ENCODE measurements at places on chromosomes 7 and 10.

- DNase-seq: no peak
Observed at GRCh38 chr7:39888171-39888853, 61.7 kb upstream of the CDK13 start.

DNA sequence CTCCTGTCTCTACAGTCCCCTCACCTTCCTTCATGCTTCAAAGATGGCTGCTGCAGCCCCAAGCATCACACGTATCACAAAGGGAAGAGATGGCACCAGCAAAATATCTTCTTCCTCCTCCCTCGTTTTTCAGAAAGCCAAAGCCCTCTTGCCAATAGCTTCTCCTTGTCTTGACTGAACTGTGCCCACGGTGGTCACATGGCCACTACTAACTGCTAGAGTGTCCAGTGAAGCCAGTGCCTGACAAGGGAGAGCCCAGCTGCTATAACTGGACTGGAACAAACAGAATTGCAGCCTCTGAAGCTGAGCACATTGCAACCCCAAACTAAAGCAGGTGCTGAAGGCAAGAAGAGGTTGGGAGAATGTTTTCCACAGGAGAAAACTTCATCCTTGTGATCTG is 120.8 kb upstream of the RET start:
- DNase-seq: no peak

- no peak for DNase-seq
Observed at GRCh38 chr7:107580716-107581383, 804 bp downstream of the BCAP29 start.

DNA sequence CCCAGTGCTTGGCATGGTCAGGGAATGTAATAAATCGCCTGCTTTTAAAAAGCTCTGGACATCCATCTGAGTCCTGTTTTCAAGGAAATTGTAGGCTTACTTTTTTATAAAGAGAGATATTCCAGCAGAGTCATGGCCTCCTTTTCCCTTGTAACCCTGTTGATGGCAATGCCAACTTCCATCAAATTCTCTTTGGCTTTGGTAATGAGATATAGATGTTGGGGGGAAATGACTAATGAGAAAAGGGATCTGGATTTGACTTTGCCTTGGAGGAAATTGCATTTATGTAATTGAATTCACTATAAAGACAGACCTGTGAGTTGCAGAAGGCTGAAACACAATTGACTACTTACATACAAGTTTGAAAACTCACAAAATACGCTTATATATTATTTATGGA is 347.5 kb downstream of the GPR158 start:
- no peak for DNase-seq

GRCh38 chr7:2248984-2249694 is 7.1 kb downstream of the NUDT1 start:
- peak; percentile 13 for DNase-seq

DNA sequence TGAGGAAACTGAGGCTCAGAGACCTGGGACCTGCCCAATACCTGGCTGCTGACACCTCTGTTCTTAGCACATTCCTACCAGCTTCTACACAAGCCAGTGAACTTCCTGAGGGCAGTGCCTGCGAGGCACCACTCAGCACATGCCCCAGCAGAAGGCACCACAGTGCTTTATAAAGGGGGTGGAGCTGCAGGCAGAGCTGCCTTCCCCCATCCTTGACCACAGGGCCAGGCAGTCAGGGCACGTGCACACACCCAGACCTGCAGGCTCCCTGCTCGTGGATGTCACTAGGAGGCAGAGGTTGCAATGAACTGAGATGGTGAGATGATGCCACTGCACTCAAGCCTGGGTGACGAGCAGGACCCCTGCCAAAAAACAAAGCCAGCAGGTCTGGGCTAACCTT is 39.2 kb upstream of the TUBB8 start:
- no peak for DNase-seq

DNA sequence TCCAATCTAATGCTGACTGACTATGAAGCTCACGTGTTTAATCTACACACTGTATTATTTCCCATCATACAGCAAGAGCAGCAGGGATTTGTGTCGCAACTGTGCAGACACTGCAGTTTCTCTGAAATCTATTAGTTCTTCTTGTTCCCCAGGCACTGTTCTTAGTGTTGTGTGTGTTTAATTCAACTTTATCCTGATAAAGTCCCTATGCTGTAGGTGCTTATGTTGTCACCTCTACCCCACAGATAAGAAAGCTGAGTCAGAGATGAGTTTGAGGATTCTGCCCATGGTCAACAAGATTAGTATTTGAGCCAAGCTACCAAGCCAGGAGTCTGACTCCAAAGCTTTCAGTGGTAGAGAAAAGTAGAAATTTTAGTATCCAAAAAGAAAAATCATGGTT is 22.5 kb upstream of the EPHB6 start:
- no peak for DNase-seq

DNA sequence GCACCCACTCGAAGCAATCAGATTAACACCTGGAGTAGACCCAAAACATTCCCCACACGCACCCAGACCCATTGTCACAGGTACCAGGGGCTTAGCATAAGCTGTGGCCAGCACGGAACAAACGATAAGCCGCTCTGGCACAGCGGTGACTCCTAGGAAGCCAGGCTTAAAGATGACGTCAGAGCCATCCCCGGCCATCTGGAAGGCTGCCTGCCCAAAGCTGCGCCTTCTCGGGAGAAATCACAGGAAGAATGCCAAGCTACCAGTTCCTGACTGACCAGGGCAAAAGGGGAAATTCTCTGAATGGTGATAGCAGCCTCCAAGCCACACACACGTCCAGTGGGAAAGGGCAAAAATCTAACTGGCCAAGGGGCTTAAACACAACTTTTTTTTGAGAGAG is 13.0 kb upstream of the WIPI2 start:
- DNase-seq: no peak
